ENCODE measurements at places on chromosomes 16 and 17.

DNA sequence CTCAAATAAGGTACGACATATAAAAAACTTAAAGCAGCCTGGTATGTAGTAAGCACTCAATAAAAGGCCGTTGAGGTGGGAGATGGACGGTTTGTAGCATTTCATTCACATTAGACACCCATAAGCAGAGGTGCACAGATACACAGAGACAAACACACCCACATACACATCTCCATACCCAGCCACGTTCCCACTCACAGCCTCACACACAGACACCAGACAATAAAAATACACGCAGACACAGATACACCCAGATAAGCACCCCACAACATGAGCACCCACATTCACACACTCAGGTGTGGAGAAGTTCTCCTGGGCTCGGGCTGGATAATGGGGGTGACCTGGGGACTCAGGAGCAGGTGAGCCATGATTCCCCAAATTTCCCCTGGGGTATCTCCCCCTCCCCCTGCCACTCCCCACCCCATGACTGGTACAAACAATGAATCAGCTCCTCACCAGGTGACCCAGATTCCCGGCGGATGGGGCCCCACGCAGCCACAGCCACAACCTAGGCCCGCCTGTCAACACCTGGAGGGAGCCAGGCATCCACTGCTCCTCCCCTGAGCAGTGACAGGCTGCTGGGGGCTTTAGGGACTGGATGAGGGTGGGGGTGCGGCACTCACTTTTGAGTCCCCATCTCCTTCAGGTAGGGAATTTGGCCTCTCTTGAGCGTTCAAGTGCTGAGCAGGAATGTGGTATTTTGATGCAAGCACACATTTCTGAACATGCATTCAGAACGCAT, 2.7 kb downstream of the DLX3 start:
- DNase-seq: no peak

GRCh38 chr16:89442588-89442987, 47.8 kb downstream of the ANKRD11 start:
- no peak for DNase-seq

- DNase-seq: no peak
Observed at GRCh38 chr17:7807206-7807605, 26.8 kb upstream of the KDM6B start.

DNA sequence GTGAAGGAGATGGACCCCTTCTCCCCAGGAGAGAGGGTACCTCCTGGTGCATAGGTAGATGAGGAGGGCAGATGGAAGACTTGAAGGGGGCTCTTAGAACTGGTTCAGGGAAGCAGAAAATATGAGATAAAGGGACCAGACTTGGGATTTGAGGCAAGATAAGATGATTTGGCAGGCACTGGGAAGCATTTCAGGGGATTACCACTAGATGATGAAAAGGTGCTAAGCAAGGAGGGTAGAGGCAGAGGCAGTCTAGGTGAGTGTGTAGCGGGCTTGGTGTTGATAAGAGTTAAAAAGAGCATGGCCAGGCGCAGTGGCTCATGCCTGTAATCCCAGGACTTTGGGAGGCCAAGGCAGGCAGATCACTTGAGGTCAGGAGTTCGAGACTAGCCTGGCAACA, 14.4 kb downstream of the SLC9A5 start:
- no peak for DNase-seq

GRCh38 chr16:77531752-77532151, 96.9 kb upstream of the ADAMTS18 start:
- no peak for DNase-seq

- peak; percentile 35 for DNase-seq
Observed at GRCh38 chr17:74452841-74453661, 13.4 kb upstream of the CD300A start.

Data from NCI-H1694 treated with DMSO at 0.1 percent for 48 hours (cell line).